ENCODE measurements at places on chromosomes 6 and 20.

DNA sequence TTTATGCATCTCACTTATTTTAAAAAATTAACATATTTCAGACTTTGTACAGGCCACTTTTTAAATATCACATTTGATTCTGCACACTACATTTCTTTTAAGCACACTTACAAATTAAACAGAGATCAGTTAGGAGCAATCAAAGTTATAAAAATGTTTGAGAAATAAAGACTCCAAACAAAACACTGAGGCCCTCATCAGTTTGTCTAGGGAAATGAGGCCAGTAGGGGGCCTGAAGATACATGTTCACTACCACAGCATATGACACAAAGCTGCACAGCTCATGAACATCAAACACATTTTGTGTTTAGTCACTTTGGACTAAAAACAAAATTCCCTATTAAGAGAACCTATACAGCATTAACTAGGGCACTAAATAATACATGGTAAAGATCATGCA lies 180.5 kb downstream of the PDE7B start:
- no peak for DNase-seq

DNA sequence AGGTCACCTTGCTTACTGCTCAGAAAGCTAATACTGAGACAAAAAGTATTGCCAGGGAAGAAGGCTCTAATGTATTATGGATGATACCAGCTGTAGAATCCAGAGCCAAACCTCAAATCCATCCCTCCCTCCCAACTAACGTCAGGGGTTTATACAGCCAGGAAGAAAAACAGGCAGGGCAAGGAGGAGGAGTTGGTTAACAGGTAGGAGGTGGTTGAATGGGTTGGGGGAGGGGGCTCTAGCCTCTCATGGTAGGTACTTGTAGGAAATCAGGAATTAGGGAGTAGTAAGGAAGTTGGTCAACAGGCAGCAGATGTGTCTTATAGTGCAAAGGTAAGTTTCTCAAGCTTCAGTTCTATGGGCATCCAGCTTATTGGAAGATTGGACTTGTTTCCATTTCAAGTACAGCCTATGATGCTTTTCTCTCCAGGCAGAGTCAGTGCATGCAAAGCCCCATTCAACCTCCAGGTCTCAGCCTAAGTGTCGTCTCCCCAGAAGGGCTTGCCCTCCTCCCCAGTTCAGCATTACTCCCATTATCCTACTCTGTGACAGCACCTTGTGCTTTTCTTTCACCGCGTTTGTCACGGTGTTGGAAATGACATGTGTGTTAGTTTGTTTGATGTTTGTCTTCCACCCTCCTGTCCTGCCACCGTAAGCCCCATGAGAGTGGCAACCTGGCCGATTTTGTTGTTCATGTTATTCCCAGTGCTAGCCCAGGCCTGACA lies 38.1 kb downstream of the PNLDC1 start:
- no peak for DNase-seq

DNA sequence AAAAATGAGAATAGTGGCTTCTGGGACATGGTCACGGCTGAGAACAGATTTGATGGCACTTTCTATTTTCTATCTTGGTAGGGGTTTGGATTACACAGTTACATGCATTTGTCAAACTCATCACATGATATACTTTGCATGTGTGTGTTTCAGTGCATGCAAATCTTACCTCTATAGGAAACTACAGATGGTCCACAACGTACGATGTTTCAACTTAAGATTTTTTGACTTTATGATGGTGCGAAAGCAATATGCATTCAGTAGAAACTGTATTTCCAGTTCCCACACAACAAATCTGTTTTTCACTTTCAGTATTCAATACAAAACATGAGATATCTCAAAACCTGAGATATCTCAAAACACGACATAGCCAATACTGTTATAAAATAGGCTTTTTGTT lies 231.8 kb upstream of the SPTLC3 start:
- no peak for DNase-seq

- DNase-seq, result peak; percentile 47
These were observed at the start of gene SLCO4A1 for GRCh38 chr20:62642051-62642665. TSS of gene SLCO4A1 (plus strand) at chr20:62642503. CDS start at chr20:62656455, 13,952 bp downstream.

DNA sequence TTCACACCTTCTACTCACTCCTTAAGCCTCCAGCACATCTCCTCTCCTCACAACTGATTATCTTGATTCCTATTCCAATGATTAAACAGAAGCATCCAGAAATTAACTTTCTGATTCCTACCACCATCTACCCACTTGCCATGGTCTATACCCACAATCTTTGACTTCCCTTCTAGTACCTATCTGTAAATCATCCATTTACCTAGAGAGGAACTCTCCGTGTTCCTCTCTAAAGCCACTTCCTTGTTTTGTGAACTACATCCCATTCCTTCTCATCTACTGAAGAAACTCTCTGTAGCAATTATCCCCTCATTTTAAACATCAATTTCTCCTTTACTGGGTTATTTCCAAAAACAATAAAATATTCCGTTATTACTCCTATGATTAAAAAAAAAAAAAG lies 167.3 kb downstream of the ARHGAP18 start:
- DNase-seq, result no peak

DNA sequence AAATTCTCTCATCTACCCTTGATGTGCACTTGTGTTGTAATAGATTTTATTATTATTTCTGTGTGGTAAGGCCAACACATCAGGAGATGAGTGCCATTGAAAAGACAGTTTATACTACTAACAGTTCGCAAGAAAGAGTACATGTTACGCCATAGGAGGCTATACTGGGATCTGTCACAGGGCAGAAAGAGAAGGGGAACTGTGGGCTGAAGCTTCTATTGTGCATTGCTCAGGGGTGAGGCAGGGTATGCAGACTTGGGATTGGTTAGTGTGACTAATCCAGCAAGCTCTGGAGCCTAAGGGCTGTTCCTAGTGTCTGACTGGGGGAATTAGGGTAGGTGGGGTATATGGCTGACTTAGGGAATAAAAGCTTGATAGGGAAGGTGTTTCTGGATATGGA lies 50.9 kb downstream of the GPR63 start:
- no peak for DNase-seq

DNA sequence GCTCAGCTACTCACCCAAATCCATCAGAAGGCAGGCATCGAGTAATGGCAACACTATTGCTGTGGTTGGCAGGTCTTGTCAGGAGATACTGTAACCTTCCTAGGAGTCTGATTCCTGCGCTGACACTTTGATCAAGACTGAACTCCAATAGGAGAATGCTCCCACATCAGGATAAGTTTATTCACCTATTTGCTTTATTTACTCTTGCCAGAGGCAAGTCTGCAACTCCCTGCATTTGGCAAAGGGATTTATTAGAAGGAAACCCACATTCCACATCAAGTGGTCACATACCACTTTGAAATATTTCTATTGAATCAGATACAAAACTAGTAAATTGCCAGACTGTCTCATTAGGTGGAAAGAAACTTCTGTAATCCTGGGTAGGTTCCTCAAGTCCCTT lies 43.5 kb downstream of the ZFAND3 start:
- DNase-seq, result no peak

DNA sequence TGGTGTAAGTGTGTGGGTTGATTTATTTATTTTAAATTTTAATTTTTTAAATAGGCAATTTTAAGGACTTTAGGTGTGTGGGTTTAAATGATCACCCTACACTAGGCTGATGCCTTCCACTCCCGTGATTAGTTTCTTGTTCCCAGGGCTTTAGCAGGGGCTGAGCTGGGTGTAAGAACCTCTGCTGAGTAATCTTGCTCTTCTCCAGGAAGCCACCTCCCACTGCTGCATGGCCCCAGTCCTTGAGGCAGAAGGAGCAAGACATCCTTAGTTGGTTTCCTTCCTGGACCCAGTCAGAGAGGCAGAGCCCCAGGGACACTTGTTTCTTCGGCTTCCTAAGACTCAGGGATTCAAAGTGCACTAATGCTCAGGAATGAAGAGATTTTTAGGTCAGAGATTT lies 19.8 kb upstream of the CDC5L start:
- DNase-seq, result no peak

- no peak for DNase-seq
These were observed 64.3 kb upstream of the BTBD3 start for GRCh38 chr20:11853359-11853758.

DNA sequence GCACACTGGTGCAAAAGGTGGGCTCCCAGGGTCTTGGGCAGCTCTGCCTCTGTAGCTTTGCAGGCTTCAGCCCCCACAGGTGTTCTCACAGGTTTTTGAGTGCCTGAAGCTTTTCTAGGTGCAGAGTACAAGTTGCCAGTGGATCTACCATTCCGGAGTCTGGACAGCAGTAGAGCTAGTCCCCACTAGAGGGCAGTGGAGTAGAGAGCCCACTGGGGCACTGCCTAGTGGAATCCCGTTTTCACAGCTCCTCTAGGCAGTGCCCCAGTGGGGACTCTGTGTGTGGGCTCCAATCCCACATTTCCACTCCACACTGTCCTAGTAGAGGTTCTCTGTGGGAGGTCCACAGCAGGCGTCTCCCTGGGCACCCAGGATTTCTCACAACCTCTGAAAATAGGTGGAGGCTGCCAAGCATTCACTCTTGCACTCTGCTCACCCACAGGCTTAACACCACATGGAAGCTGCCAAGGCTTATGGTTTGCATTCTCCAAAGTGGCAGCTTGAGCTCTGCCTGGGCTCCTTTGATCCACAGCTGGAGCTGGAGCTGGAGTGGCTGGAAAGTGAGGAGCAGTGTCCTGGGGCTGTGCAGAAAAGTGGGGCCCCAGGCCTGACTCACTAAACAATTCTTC lies 86.3 kb upstream of the PROKR2 start:
- no peak for DNase-seq

- DNase-seq, result no peak
These were observed 864.2 kb downstream of the KIF16B start for GRCh38 chr20:15708984-15709598.

DNA sequence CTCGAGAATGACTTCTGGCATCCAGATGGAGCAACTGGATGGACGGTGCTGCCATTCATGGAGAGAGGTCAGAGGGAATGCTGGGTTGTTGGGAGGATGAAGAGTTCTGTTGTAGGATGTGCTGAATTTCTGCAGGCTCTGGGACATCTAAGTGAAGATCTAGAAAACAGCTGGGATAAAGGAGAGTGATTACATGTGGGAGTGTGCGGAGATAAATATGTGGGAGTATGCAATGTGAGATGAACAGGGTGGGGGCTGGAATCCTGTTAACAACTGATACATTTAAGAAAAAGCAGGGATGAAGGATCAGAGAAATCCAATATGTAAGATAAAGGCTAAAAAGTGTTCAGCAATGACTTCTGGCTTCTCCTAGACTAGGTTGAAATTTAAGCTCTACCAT lies 43.1 kb downstream of the FAXC start:
- DNase-seq, result no peak

DNA sequence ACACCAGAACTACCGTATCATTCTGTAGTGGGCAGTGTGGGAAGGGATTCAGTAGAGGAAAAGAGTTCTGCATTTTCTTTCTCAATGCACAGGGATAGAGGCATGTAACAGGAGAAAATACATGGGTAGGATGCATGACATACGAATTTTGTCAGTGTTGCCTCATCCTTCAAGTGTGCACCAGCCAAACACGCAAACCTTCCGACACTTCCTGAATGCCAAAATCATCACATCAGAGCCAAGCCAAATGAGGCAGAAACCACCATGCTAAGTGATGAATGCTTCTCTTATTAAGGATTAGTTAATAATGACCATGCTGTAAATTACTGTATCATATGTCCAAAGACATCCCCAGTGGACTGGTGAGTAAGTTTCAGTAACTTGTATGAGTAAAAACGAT lies 27.3 kb downstream of the RAMACL start:
- DNase-seq, result no peak

- no peak for DNase-seq
These were observed 92.5 kb downstream of the SESN1 start for GRCh38 chr6:109002051-109002697.

GRCh38 chr6:26183581-26184366 lies 96.5 kb downstream of the HFE start:
- peak; percentile 23 for DNase-seq

DNA sequence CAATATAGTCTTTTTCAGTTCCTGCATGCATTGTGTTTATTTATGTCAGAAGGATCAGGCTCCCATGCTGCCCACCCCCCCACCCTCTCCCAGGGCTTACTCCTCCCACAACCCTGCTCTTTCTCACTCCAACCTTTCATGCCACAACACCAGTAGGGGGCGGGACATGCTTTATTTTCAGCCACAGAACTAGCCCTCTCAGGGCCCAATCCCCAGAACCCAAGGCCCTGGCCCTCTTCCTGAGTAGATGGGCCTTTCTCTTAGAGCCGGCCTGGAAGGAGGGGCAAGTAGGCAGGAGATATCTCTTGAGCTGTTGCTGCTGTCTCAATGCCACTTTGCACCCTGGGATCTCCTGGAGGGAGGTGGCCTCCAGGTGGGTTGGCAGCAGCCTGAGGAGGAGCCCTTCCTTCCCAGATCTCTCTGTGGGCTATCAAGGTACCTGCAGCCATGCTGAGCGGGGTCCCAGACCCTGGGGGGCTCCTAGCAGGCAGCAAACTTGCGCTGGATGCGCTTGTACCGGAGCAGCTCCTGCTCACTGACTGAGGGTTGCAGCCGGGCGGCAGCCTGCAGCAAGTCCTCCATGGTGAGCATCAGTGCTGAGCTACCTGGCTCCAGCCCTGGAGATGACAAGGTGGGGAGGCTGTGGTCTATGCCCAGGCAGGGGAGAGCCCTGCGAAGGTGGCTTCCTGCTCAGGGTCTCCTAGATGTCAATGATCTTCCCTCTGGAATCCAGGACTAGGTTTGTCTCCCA lies 3.5 kb downstream of the GNMT start:
- DNase-seq, result no peak

- no peak for DNase-seq
These were observed 1.5 kb downstream of the PBX2 start for GRCh38 chr6:32188381-32189068.

GRCh38 chr6:30810813-30811339 lies 66.5 kb upstream of the IER3 start:
- peak; percentile 48 for DNase-seq

GRCh38 chr6:17475606-17476244 lies 82.3 kb downstream of the CAP2 start:
- DNase-seq, result no peak

- DNase-seq, result no peak
These were observed 119.5 kb upstream of the KCNG1 start for GRCh38 chr20:51142448-51142847.

DNA sequence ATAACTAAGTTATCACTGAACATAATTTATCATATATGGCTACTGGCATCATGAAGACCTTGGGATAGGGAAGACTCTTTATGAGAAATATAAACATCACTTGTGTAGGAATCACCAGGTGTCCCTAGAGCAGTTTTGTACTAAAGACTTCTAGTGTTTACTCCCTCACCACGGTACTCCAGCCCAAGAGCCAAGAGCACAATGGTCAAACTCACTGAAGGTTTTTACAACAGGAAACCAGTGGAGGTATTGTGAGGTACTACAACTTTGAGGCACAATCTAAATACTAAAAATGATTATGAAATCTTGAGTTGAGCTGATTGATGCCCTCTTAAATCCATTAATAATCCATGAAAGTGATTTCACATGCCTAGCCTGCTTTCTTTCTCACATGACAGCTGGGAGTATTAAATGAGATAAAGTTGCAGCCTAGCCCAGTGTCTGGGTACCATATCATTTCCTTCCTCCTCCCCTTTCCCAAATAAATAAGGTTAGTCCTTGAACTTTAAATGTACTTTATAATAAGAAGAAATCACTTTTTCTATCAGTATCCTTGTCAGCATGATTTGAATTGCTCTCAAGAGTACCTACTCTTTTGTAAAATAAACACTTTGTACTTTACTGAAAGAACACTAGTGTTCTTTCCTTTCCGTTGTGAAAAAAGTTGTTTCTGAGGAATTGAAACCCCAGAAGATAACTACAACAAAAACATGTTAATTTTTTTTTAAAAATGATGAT lies 26.5 kb downstream of the GLO1 start:
- DNase-seq, result no peak

GRCh38 chr20:49412254-49412653 lies 70.2 kb downstream of the KCNB1 start:
- DNase-seq, result no peak

Measured in activated naive CD4-positive, alpha-beta T cell (primary cell).